ENCODE measurements at places on chromosomes 5 and 9.

DNA sequence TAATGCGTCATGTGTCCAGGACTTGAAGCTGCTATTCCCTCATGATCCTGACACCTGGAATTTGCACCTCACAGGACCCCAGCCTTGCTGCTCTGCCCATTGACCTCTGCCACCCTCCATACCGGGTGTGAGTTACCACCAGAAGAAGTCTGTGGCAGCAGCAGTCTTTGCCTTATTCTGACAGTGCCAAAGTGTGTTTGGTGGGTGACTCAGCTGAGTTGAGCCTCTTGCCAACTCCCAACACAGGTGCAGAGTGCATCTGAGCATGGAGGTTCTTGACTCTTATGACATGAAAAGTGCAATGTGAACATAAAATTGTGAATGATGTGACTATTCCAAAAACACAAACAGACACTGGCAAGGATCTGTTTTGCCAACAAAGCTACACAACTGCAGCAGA is 1166.5 kb upstream of the CDH18 start:
- no peak for DNase-seq

DNA sequence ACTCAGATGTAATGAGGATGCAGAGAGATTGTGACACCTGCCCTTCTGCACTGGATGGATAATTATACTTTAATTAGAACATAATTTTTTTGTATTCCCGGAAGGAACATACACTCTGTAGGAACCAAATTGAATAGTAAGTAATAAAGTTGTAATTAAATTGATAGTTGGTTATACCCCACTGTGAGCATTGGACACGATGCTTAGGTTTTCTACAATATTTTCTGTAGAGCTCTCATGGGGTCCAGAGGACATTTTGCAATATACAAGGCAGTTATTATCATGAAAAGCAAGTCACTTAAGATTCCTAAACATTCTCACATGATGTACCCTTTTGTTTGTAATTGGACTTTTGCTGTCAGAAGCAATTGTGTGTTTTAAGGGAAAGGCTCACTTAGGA is 63.4 kb downstream of the DIRAS2 start:
- no peak for DNase-seq

DNA sequence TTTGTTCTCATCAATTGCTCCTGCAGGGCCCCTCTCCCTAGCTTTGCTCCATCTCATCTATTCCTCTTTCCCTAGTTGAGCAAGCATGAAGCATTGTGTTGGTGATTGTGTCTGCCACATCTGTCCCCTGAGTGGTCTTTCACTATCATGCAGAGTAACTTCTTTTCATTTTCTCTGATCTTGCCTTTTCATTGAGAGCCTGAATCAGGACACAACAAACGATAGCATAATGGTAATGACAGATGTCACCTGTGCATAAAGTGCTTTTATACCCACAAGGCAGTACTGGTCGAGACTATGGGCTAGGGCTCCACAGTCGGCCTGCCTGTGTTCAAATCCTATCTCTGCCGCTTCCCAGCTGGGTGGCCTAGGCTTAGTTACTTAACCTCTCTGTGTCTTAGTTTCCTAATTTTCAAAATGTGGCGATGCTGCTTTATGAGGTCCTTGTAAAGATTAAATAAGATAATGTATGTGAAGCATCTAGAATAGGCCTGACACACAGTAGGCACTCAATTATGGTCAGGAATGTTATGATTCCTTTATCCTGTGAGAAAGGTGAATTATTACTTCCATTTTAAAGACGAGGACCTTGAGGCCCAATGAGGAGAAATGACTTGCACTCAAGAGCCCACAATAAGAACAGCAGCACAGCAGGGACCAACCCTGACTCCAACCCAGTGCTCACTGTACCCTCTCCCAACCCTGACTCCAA is 137.1 kb upstream of the ZNF618 start:
- DNase-seq: no peak

DNA sequence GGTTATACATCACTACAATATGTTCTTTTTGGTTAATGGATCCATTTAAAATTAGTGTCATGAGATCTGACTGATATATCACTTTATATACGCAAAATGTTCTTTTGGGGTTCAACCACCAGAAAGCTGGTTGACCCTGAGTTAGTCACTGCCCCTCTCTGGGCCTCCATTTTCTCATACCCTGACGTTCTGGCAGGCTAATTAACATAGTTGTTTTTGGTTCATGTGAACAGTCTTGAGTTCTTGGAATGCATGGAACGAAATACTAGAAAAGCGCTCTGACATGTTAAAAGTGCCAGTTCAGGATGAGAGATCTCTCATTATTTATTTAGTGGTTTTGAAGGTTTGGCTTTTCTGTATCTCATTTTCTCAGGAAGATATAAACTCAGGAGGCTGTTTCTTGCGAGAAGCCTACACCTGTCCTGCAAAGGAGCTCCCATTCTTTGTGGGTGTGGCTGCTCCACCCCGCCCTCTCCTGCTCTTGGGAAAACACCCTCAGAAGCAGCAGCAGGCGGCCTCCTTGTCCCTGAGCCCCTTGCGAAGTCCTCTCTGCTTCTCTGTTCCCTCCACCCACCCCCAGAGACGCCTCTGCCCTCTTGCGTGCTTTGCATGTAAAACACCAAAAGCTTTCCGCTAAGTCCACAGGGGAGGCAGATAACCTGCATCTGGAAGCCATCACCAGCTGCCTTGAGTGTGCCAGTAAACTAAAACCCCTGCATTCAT is 302.4 kb upstream of the PANK3 start:
- no peak for DNase-seq

DNA sequence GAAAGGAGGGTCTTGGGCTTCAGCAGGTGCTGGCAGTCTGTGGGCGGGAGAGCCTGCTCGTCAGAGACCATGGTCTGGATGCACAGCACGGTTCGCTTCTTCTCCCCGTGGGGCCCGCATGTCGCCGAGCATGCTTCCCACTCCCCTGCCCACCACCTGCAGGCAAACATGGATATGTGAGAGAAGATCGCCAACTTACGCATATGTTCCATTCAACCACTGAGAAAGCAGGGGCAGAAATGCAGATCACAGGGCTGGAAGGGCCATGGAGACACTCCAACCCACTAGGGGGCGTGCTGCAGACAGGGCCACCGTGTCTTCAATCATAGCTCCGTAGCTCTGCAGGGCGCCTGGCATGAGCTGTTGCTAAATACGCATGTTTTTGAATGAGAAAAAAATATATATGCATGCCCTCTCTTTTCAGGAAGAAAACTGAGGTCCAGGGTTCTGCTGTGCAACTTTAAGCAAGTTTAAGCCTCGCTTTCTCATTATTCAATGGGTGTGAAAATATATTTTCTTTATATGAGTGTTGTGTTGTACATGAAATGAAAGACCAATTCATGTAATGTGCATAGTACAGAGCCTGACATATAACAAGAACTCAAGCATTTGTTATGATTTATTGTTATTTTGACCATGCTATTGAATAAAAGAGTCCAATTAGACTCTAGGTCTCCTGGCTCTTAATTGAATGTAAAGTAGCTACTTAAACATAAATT is 148.0 kb downstream of the TARS1 start:
- no peak for DNase-seq

DNA sequence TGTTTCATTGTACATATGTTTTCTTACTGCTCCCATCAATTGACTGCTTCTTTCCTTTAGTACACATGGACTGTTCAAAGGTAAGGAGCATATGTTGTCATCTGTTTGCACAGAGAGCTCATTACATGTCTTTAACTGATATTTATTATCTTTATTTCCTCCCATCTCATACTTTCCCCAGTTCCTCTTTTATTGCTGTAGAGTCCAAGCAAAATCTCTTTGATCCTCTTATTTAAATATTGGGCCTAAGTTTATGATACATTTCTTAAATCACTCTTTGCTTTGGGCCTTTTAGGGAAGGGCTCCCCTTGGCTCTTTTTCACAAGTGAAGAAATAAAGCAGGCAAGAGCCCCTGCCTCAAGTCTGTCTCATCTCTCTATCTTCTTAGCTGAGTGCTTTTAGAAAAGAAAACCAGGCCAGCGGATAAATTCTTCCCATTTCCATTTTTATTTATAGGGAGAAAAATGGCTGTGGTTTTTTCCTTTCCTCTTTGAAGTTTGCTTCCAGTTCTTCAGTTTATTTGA is 152.4 kb downstream of the DOCK2 start:
- DNase-seq: no peak

- DNase-seq: no peak
Observed at GRCh38 chr9:89850631-89851325, 246.0 kb downstream of the GADD45G start.

- no peak for DNase-seq
Observed at GRCh38 chr5:100790170-100790665, 112.9 kb downstream of the ST8SIA4 start.

- peak; percentile 36 for DNase-seq
Observed at GRCh38 chr9:36136272-36136893, at the start of gene GLIPR2. Gene GLIPR2 (plus strand): TSS chr9:36136733. CDS start chr9:36136779, 46 bp downstream.

DNA sequence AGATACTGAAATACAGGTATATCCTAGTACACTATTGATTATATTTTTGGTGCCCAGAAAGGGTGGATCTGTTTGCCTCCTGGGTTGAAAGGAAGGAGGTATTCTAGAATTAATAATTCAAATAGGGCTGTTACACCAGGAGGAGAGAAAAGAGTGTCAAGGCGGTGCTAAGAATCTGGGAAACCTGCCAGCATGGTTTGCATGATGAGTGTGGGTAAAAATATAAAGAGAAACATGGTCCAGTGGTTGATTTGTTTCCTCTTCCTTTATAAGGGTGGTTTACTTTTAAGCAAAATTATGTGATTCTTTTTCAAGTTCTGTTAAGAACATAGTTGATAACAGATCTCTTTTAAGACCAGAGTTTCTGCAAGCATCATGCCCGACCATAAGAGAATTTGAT is 69.4 kb upstream of the NFIB start:
- no peak for DNase-seq

DNA sequence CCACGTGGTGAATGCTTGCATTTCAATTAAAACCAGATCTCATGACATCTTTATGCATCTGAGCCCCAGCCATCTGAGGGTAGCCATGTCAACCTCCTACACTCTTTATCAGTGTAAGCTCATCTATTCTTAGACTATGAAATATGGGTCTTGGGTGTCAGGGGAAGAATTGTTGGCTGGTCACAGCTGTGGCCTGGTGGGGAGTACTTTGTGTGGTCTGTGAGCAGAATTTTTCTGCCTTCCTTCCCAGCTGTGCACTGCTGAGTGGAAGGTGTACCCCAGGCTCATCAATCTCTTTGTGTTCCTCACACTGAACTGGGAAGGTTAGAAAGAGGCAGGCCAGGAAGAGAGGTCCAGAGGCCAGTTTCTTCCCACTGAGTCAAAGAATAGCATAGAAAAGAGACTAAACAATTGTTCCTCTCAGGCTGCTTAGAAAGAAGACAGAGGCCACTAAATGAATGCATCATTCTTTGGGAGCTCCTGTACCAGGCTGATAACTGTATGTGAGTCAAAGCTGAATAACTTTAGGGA is 202.7 kb upstream of the RGMB start:
- DNase-seq: no peak

GRCh38 chr9:110048403-110048975 is 159.5 kb downstream of the C9orf152 start:
- DNase-seq: peak; percentile 38

GRCh38 chr9:11742471-11742870 is 950.7 kb upstream of the TYRP1 start:
- DNase-seq: no peak

DNA sequence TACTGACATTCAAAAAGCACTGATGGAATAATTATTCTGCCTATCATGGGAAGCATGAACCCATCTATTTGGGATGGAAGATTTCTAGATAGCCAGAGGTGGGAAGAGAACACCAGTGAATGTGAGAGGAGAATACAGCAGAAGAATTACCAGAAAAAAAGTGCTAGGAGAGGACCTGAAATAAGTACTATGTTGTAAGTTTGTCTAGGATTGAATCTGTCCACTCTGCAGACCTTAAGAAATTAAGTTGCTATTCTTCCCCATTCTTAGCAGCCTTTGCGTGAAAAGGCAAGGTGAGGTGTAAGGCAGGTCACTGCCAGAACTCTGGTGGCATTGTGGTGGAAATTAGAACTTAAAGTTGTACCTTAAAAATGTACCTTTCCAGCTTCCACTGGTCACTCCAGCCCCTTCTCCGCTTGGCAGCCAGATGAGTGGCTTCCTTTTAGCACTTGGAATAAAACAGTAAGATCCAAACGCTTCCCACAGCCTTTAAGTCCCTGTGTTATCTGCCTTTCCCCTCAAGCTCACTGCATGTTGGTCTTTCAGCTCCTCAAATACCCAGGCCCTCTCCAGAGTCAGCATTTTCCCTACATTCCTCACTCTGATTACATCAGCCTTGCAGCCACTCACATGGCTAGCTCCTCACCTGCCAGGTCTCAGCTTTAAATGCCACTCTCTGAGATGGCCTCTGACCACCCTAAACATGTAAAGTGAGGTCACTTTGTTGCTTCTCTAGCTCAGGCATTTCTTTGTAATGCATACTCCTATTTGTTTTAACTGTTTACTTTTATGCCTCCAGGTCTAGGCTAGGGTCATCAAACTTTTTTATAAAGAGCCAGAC is 253.0 kb downstream of the EPB41L4A start:
- DNase-seq: no peak

DNA sequence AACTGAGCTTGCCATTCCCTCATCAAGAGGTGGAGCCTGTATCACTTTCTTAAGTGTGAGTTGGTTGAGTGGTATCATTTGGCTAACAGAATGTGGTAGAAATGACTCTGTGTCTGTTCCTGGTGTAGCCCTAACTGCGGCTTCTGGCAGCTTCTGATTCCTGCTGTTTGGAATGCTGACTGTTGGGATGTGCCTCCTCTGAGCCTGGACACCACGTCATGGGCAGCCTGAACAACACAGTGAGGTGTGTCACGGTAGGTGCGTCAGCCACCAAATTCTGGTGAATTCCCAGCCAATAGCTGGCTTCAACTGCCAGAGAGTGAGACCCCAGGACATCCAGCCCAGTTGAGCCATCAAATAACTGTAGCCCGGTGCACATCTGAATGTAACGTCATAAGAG is 6.1 kb upstream of the C9orf152 start:
- DNase-seq: no peak

DNA sequence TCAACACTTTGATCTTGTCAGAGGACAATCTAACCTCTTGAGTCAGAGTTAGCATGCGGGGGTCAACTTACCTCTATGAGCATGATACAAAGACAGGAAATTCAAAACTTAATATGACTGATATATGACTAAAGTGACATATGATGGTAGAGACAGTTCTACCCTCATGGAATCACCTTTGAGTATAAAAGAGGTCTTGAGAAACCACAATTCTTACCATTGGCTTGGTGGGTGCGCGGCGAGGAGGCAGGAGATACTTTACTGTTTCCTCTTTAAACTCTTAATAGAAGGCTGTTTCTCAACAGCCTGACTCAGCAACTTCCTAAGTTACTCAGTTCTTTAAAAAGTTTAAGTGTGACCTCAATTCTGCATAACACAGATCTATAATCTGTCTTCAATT is 372.8 kb downstream of the KIAA0825 start:
- no peak for DNase-seq

- DNase-seq: no peak
Observed at GRCh38 chr9:110089681-110090370, 118.1 kb downstream of the C9orf152 start.

All from activated CD8-positive, alpha-beta memory T cell treated with anti-CD3 and anti-CD28 coated beads for 4 hours (primary cell).